ENCODE measurements at places on chromosomes 7 and 10.

DNA sequence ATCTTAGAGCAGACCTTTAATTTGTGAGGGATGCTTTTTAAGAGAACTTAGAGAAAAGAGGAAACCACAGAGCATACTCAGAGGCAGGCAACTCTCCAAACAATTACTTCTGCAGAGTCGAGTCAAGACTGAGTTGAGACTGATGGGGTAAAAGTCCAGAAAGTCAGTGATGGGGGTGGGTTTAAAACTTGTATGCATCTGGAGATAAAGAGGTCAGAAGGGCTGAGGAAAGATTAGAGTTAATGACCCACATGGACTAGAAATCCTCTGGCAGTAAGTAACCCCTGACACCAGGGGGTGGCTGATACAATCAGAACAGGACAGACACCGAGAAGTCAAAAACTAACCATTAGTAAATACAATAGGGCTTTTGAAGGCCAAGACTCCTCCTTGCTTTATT is 42.4 kb upstream of the SEPTIN7 start:
- DNase-seq, result no peak

- DNase-seq, result no peak
Observed at GRCh38 chr10:101686133-101686925, 8.6 kb downstream of the FBXW4 start.

DNA sequence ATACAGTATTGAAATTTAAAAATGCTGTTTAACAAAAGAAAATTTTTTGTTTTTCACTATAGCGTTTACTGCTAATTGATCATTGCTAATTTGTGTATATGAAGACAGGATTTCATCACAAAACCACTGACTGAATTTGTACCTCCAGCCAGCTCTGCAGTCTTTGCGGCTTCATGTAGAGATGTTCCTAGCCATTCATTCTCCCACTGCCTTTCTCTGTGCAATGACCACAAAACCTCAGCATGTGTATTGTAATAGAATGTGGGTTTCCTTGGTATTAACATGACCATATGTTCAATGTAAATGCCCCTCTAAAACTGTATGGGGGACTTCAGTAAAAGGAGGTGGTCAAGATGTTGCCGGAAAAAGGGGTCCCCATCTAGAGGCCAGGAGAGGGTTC is 81.1 kb upstream of the STEAP1B start:
- DNase-seq, result no peak

- no peak for DNase-seq
Observed at GRCh38 chr10:108203905-108204527, 1039.5 kb upstream of the SORCS1 start.

- DNase-seq, result no peak
Observed at GRCh38 chr10:127690176-127690835, 46.7 kb upstream of the FOXI2 start.

- DNase-seq, result no peak
Observed at GRCh38 chr7:24762771-24763170, 5.5 kb upstream of the GSDME start.

GRCh38 chr7:143931739-143932138 is 3.3 kb upstream of the OR2F2 start:
- DNase-seq, result no peak

DNA sequence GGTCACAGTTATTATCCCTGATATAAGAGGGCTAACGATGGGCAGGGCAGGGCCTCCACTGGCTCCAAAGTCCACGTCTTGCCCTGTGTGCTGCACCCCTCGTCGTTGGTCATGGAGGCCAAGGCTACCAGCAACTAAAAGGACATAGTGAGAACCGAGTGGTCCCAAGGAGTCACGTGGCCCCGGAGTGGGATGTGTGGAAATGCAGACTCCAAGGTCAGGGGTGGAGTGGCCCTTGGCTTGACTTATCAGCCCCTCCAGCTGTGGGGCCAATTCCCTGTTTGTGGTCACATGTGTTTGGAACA is 30.7 kb downstream of the BTBD16 start:
- DNase-seq, result no peak

DNA sequence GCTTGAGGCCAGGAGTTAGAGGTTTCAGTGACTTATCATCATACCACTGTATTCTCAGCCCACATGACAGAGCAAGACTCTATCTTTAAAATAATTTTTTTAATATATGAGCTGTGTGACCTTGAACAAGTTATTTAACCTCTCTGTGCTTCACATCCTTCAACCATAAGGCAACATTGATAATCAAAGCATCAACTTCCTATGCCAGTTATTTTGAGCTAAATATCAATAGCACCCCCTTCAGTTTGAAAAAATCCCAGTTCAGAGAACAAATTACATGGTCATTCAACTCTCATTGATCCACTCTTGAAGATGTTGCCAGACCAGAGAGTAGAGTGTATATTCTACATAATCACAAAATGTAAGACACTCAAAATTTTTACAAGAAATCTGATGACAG is 53.0 kb downstream of the ASNS start:
- no peak for DNase-seq

DNA sequence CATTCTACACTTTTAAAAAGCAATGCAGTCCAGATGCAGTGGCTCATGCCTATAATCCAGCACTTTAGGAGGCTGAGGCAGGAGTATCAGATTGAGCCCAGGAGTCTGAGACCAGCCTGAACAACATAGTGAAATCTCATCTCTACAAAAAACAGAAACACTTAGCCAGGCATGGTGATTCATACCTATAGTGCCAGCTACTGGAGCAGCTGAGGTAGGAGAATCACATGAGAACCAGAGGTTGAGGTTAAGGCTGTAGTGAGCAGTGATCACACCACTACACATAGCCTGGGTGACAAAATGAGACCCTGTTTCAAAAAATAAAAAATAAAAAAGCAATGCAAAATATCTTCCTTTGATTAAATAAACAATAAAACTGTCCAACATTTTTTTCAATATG is 205.2 kb downstream of the GRM8 start:
- no peak for DNase-seq

DNA sequence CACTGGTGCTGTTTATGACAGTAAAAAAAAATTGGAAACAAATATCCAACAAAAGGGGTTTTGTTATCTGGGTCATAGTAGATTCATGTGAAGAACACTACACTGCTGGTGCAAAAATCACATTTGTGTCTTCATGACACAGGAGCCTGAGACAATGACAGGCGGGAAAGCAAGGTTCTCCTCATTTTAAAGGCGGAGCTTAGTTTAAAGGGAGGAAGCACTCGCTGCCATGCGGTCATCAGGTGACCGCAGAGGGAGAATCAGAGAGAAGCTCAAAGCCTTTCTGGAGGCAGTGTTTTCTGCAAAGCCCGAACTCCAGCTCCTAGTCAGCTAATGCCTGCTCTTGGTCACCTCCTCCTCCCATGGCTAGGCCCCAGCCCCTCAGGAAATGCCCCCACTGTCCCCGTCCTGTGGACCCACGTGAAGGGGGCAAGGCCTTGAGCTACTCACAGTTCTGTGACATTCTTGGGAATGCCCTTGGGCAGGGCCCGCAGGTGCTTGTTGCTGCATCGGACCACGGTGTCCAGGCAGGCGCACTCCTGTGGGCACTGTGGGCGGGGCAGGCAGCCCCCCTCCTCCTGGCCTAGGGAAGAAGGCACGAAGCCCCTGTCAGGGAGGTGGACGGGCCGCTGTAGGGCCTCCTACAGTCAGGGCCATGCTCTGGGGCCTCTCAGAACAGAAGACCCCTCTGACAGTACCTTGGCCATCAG is 146.1 kb downstream of the SLIT1 start:
- DNase-seq, result no peak

GRCh38 chr10:18221882-18222281 is 81.7 kb downstream of the CACNB2 start:
- no peak for DNase-seq

DNA sequence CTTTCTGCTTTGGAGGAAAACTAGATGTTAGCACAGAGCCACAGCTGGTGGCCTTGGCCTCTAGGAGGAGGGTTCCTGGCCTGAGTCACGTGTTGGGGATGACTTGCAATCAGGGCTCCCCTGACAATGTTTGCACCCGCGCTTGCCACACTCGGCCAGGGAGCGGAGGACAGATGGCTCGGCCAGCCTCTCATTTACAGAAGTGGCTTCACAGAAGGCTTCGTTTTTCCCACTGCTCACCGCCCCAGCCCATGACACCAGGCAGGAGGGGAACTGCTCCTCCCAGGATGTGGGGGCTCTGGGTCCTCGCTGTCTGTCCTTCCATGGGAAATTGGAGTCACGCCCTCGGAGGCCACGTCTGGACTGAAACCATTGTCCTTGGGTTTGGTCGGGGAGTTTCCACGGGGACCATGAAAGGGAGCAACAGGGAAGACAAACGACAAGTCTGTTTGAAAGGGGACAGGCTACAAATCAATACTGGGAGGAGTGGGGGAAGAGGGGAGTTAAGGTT is 49.6 kb upstream of the UBE3C start:
- no peak for DNase-seq

DNA sequence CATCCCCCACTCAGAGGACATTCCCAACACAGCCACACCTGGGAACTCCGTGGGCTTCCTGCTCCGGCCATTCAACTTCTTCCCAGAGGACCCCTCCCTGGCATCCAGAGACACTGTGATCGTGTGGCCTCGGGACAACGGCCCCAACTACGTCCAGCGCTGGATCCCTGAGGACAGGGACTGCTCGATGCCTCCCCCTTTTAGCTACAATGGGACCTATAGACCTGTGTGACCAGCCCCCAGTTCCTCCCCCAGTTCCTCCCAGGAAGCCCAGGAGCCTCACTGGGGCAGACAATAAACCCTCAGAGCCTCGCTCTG is 8.6 kb downstream of the AOC1 start:
- no peak for DNase-seq

DNA sequence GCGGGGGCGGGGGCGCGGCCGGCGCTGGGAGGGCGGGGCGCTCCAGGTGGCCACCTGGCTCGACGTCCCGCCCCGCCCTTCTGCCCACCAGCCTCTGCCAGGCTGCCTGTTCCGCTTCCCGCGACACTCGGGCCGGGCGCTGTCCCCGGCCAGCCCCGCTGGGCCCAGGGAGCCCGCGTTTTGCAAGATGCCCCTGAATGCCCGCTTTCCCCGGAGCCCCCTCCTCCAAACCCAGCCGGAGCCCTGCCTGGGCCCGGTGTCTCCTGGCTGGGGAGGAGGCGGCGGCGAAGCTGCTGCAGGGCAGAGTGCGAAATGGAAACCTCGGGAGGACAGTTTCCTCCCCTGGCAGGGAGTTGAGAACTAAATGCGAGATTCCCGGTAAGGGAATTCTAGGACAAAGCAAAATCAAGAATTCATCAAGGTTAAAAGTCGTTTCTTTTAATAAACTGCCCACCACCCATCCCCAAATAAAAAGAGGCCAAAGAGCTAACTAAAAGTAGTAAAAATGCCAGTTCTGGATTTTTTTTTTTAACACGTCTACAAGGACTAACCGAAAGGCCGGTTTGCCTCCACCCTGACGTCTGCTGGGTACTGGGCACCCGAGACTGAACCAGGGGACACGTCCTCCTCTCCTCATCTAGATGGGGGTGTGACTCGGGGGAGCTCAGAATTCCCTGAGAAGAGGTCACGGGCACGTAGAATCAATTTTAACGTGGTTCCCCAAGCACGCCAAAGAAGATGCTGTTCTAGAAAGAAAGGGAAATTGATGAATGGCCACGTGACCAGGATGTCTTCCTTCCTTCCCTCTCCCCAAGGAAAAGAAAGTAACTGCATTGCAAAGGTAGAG is 200.4 kb upstream of the NFE2L3 start:
- DNase-seq, result no peak

DNA sequence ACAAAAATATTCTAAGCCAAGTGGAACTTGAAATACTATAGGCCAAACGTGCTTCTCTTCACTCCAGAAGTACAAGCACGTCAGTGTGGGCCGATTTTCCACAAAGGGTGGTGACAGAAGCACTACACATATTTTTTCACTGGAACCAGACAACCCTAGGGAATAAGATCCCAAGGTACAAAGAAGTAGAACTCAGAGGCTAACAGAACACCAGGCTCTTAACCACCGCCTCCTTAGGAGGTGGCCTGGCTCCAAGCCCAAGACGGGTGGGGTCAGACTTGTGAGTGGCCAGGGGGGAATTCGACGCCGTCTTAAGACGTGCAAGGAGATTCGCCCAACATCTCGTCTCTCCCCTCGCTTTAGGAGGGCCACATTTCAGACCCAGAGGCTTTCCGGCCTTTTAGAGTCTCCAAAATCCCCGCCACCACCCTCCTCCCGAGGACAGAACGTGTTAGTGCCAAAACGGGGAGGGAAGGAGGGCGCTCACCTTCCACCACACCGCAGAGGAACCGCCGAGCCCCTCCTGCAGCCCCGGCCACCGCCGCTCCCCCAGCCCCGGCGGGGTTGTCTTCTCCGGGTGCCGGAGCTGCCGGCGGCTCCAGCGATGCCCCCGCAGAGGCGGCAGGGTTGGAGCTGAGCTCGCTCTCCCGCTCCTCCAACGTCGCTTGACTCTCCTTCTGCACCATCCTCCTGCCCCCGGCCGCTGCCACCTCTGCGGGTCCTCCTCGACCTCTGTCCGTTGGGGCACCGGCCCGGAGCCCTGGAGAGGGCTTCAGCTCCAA is 716 bp downstream of the OGA start:
- no peak for DNase-seq

DNA sequence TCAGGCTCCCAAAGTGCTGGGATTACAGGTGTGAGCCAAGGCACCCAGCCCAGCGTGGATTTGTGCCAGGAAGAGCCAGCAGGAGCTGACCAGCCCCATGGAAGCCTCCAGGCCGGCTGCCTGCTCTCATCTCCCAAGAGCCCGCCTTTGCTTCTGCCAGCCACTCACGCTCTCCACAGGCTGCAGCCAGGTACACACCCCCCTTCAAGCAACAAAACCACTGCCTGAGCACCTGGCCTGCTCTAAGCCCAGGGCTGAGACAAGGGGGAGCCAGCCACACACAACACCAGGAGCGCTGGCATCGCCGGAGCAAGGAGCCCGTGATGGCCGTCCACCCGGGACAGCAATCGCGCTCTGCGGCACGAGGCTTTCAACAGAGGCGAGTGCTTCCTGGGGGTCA is 34.5 kb downstream of the MAD1L1 start:
- DNase-seq, result no peak

DNA sequence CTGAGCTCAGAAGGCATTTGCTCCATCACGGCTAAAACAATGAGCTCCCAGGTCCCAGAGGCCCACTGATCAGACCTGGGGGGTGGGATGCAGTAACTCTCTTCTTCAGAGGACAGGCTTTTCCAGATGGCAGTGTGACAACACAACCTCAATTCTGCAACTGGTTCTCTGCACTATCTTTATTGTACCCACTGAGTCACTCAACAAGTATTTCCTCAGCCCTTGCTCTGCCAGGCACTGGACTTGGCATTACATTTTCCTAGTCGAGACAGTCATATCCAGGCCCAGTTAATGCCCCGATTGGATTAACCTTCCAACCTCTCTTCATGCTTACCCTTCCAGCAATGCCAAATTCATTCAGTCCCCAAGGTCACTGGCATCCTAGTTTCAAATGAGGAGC is 72.6 kb downstream of the JAZF1 start:
- DNase-seq, result no peak
